ENCODE measurements at places on chromosomes 11 and 22. TPM values are rescaled to one million over a fixed set of nuclear protein-coding genes. Genes with fewer than 3 reads are reported as not detected.

The SMTNL1 gene
- total RNA-seq = not detected

DNA sequence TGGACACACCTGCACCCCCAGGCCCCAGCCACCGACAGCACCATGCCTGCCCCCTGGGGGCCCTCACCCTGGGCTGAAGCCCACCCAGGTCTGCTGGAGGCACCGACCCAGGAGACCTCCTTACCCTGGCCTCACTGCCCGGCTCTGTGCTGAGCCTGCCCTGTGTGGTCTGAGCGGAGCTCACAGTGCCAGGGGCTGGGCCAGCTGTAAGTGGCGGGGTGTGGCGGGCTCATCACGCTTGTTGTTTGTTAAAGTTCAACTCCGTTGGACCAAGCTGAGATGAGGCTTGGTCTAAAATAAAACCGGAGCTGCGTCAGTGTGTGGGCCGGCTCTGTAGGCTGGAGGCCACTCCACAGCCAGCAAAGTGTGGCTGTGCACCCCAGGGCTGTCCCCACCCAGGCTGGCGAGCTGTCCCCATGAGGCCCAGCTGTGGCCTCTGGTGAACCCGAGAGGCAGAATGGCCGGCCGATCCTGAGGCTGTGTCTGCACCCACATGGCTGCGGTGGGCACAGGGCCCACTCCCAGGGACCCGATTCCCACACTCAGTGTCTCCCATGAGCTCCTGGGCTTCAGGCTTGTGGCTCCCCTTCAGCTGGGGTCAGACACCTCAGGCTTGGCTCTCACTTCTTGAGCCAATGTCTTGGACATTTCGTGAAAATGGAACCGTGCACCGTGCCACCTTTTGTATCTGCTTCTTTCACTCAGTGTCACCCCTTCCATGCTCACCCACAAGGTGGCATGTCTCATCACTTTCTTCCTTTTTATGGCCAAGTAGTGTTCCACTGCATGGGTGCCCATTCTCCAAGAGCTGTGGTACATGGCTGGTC is 137.9 kb downstream of the CTTN start:
- no peak for DNase-seq

DNA sequence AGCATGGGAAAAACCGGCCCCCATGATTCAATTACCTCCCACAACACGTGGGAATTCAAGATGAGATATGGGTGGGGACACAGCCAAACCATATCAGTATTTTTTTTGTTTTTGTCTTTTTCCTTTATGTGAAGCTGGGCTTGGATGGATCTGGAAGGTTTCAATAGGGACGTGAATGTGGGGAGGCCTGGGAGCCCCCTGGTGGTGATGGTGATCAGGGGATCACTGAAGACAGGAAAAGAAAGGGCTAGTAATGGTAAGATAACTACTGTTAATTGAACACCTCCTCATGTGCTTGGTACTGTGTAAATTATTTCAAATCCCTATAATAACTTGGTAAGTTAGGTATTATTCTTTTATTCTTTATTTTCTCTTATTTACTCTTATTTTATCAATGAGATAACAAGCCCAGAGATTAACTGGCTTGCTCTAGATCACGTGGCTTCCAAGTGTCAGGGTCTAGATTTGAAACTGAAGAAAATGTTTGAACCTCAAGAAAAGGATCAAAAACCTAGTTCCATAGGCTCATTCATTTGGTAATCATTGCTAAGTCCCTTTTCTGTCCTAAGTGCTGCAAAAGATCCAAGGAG is 364.2 kb downstream of the TENM4 start:
- no peak for DNase-seq

The KLHDC7B gene
- total RNA-seq = 20.1 TPM

GRCh38 chr11:61779666-61780525 is 12.5 kb downstream of the TMEM258 start:
- no peak for DNase-seq
